ENCODE measurements at places on chromosomes 12 and 14.

GRCh38 chr12:119949594-119949993 lies 39.4 kb upstream of the BICDL1 start:
- DNase-seq: no peak

- no peak for DNase-seq
These were observed 52.3 kb downstream of the NEUROD4 start for GRCh38 chr12:55072083-55072482.

DNA sequence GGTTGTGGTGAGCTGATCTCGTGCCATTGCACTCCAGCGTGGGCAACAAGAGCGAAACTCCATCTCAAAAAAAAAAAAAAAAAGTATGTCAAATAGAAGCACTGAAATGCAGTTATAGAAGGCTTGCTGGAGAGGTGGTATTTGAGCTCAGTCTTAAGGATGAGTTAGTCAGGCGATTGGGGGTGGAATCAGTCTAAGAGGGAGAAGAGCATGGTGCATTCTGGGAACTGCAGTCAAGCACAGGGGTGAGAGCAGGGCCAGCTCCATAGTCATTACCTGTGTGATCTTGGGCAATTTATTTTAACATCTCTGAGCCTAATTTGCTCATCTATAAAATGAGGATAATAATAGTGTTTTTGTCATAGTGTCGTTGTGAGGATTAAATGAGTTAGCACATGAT lies 5.9 kb upstream of the GNB3 start:
- DNase-seq: no peak

DNA sequence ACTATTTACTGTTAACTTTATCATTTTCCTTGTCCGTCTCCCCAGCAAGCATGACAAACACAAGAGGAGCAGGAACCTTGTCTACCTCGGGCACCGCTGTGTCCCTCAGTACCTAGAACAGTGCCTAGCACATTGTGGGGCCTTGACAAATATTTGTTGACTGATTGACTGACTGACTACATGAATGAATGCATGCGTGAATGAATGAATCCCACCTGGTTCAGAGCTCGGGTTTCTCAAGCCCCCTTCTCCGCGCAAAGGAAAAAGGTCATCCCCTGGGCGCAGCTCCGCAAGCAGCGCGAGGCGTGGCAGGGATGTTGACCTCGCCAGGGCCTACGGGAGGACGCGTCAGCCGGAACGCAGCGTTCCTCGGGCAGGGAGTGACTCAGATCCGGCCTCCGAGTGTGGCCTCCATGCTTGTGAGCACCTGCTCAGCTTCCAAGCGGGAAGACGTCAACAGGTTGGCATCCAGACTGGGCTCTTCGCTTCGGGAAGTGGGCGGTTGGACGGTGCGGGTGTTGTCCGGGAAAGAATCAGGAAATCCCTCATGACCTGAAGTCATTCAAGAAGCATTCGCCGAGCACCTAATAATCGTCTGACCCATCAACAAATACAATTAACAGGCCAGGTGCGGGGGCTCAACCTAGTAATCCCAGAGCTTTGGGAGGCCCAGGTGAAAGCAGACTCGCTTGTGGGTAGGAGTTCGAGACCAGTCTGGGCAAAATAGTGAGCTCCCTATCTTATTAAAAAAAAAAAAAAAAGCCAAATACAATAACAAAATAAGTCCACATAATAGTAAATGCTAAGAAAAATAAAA lies 13.9 kb upstream of the UBC start:
- DNase-seq: peak; percentile 93

DNA sequence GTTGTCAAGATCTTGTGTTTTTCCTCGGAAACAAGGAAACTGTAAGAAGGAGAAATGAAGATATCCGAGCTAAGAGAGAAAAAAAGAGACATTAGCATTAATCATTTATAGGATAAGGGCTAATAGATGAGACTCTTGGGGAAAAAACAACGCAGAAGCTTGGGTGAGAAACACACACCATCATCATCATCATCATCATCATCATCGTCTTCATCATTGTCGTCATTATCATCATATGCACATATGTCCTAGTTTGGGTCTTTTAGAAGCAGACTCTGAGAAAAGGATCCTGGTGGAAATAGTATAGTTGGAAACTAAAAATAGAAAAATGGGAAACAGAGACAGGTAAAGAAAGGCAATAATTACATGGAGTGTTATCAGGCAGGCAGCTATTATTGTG lies 95.9 kb downstream of the PAH start:
- no peak for DNase-seq

- DNase-seq: no peak
These were observed 2.1 kb upstream of the GSC start for GRCh38 chr14:94771906-94772490.

DNA sequence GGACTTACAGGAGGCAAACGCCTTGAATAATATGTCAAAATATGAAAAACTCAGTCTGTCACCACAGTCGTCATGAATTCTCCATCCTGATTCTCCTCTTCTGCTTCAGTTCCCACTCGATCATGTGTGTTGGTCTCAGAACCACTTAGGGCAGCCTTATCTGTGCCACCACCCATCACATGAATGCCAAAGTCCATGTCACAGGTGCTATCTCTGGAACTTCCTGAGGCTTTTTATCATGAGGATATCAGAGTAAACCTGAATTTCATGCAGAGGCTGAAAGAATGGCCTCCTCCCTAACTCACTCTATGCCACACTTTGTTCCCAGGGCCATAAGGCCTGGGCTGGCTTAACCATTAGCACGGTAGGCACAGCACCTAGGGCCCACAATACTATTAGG lies 28.8 kb upstream of the MAP3K9 start:
- no peak for DNase-seq

DNA sequence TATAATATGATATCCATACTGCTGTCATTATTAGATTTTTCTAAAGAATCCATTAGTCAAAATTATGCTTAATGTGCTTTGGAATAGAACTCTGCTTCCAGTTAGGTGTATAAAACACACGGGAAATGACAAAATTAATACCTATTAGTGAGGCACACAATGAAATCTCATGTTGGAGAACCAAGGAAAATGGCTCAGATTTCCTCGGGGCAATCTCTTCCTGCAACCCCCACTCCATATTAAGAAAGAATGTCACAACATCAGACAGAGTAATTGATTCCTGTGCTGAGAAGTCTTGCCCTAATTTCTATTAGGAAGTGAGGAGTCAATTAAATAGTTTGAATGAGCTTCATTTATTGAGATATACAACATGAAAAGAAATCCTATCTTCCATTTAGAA lies 299.8 kb upstream of the KITLG start:
- no peak for DNase-seq

DNA sequence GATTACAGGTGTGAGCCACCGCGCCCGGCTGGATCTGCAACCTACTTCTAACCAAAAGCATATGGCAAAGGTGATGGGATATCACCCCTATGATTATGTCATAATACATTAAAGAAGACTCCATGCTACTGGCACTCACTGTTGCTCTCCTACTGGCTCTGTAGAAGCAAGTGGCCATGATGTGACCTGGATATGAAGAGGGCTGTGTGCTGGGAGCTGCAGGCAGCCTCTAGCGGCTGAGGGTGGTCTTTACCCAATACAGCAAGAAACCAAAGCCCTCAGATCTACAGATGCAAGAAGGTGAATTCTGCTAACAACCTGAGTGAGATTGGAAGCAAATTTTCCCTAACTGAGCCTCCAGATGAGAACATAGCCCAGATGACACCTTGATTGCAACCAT lies 34.2 kb upstream of the TRIM9 start:
- DNase-seq: no peak

DNA sequence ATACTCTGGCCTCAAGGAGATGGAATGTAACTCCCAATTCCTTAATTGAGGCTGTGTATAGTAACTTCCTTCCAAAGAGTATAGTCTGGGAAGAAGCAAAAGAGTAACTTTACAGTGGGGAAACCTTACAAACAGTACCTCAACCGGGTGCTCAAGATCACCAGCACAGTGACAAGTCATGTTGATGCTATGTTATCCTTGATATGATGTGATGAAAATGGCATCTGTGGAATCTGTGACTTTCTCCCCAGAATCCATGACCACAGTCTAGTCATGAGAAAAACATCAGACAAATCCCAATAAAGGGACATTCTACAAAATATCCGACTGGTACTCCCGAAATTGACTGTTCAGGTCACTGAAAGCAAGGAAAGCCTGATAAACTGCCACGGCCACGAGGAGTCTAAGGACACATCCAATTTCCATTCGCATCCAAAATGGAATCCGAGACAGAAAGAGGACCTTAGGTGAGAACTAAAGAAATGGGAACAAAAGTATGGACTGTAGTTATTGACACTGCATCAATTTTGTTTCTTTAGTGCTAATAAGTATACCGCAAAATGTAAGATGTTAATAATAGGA lies 97.3 kb upstream of the FRMD6 start:
- no peak for DNase-seq

- DNase-seq: no peak
These were observed 72.4 kb downstream of the BICD1 start for GRCh38 chr12:32179011-32179395.

DNA sequence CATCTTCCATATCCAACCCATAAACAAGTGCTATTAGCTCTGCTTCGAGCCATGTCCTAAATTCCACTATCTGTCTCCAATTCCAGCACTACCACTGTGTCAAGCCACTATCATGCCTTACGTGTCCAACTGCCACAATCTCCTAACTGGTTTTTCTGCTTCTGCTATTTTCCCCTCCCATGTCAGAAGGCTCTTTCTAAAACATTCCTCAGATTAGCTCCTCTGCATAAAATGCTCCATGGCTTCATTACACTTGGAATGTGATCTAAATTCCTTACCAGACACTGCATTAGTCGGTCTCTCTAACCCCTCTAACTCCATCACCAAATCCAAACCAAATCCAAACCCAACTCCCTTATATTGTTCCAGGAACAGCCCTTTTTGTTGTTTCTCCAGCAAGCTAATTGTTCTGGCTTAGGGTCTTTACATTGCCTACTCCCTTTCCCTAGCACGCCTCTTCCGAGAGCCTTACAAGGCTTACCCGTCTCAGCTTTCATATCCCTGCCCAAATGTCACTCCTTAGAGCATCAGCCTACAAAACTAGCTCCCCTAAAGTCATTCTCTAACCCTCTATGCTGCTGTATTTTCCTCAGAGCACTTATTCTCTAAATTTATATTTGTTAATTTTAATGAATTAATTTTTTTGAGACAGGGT lies 139.7 kb downstream of the HELB start:
- DNase-seq: no peak

DNA sequence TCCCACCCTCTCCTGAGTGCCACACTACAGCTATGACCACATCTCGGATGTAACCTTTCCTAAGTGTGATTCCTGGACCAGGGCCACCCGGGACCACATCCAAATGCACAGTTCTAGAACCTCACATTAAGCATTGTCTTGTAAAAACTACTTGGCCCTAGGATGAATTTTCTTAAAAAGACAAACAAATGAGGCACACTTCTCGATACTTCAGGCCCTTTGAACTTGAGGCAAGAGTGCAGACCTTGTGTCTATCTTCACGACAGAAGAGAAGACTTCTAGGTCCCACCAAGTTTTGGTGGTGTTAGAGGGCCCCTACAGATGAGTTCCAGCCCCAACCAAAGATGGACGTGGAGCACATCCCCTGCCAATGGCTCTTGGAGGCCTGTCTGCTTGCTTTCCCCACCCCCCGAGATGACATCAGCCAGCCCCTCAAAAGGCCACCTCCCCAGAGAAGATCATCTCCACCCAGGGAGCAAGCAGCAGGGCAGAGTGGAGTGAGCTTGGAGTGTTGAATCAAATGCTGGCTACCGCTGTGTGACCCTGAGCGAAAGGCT lies 9.3 kb downstream of the ISCU start:
- DNase-seq: no peak

- no peak for DNase-seq
These were observed 76.6 kb downstream of the TUNAR start for GRCh38 chr14:95953111-95953724.

DNA sequence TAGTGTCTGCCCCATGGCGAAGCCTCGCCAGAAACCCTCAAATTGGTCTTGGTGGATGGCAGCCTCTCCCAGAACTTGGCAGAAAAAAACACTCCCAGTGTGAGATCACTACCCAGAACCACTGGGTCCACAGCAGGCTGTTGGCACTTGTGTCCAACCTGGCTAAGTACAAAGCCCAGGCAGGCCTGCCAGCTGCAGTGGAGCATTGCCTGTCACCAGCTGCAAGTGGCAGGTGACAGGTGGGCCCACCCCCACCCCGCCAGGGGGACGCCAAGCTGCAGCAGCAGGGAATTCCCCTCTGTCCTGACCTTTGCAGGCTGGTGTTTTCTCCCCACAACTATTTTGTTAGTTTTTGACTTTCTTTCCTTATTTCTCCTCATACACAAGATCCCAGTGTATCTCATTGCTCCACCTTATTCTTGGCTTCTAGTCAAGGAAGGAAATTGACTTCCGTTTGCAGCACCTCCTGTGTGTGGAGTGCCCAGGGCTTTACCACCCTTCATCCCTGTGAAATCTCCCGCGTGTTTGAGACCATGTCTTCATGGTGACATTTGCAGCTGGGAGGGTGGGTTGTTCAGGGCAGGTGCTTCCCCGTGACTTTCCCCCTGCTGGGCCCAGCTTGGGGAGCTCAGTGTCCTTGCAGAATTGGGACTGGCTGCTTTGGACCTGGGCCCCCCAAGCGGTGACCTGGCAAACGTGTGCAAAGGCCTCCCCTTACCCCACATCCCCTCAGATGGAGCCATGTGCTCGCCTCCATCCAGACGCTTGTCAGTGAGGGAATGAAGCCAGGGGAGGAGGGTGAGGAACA lies 73.8 kb upstream of the RIN3 start:
- no peak for DNase-seq

- DNase-seq: no peak
These were observed 787.2 kb downstream of the GALC start for GRCh38 chr14:87205811-87206210.

DNA sequence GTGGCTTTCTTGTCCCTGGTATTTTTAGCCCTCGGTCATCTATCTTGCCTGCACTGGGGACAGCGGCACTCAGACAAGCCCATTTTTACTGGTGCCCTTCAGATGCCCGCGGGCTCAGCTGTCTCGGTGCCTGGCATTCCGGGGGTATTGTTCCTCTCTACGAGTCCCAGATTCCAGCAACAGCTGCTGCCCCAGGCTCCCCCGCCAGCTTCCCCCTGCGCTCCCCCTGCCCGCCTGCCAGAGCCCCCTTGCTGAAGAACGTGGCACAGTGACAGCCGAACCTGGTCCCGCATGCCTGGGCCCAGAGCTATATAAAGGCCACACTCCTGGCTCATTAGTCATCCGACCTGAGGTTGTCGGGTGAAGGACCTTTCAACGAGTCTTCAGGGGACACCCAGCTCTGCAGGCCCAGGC lies 10.9 kb upstream of the MYL2 start:
- DNase-seq: peak; percentile 81

GRCh38 chr14:30638926-30639325 lies 16.8 kb downstream of the SCFD1 start:
- no peak for DNase-seq

GRCh38 chr12:65952737-65953209 lies 128.5 kb downstream of the HMGA2 start:
- no peak for DNase-seq

DNA sequence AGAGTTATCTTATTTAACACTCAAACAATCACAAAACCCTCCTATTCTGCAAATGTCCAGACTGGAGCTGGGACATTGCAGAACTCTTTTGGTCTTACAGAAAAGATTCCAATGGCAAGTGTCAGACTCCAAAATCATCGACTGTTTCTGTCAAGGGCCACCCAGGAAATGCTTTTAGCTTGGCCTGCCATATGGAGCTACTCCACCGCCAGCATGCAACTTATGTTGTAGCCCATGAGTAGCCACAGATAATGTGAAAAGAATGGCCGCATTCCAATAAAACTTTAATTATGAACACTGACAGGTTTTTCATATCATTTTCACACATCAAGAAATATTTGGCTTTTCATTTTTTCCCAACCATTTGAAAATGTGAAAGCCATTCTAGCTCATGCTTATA lies 57.5 kb downstream of the SYNE3 start:
- no peak for DNase-seq
